Activated CD4-positive, alpha-beta T cell treated with anti-CD3 and anti-CD28 coated beads, Interleukin-2, Interleukin-6, amounts not matched to agents 100 ng/mL and 50 ng/mL, durations not matched to agents 16 hours and 8 hours (primary cell): ENCODE measurements at places on chromosomes 7 and 10.

- DNase-seq: no peak
These were observed 41.4 kb upstream of the SNX10 start for GRCh38 chr7:26250239-26250638.

DNA sequence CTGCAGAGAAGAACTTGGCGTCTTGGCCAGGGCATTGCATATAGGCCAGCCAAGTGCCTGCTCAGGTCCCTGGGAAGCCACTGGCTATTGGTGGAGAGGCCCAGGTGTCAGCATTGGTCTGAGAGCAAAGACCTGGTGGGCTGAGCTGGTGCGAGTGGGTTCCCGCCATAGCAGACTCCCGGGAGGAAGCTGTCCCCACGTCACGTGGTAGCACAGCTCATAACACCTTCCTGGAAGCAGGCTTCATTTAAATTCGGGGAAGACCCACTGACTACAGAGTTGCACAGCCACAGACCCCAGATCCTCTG, 130.5 kb downstream of the WDR37 start:
- DNase-seq: no peak

DNA sequence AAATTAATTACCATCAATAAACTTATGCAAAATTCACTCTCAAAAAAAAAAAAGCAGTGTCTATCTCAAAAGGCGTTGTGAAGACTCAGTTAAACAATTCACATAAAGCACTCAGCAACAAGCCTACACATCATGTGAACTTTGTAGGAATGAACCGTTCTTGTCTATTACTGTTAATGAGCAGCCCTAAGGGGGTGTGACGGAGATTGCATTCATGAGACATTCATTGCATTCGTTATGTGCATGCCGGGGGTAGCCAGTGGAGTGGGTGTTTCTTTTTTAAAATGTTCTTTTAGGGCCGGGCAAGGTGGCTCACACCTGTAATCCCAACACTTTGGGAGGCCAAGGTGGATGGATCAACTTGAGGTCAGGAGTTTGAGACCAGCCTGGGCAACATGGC, 193.0 kb downstream of the PRPF18 start:
- DNase-seq: no peak

DNA sequence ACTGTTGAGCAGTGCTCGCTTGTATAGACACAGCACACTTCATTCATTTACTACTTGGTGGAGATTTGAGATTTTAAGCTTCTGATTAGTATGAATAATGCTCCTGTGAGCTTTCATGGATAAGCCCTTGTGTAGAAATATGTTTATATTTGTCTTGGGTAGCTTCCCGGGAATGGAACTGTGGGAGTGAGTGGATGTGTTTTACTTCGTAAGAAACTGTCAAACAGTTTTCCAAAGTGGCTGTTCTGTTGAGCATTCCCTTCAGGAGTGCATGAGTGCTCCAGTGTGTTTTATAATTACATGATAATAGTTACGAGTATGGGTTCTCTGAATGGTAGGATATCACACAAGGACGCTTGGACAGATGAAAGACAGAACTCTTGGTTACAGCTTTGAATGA, 49.4 kb downstream of the VWC2 start:
- DNase-seq: no peak

DNA sequence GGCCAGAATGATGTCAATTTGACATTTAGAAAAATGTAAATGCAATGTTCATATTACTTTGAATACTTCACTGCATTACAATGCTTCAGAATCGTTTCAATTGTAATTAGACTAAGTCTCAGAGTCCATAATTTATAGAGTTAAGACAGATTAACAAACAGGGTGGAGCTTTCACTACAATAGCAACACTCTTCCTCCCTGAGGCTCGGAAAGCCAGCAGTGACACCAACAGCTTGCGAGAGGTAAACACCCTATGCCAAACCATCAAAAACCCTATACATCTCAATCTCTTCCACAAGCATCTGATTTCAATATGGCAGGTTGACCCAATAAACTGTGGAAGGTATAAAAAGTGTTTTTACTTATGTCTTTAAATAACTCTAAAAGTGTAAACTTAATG, 72.2 kb downstream of the DOCK4 start:
- DNase-seq: no peak

GRCh38 chr7:19915596-19915995, 142.2 kb upstream of the TMEM196 start:
- no peak for DNase-seq

DNA sequence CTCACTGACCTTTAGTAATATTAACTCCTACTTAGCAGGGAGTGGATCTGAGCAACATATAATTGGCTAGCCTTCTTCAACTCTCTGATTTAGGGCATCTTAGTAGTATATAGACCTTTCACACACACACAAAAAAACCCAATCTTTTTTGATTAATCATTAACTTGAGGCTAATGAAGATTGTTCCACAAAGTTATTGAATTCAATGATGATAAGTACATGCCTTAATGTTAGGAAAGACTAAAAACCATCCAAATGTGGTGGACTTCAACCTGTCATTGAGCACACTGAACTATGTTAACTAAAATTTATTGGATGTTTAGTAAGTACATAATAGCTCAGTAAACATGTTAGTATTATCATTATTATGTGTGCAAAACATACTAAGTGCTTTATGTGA, 179.4 kb upstream of the SLC25A13 start:
- no peak for DNase-seq

DNA sequence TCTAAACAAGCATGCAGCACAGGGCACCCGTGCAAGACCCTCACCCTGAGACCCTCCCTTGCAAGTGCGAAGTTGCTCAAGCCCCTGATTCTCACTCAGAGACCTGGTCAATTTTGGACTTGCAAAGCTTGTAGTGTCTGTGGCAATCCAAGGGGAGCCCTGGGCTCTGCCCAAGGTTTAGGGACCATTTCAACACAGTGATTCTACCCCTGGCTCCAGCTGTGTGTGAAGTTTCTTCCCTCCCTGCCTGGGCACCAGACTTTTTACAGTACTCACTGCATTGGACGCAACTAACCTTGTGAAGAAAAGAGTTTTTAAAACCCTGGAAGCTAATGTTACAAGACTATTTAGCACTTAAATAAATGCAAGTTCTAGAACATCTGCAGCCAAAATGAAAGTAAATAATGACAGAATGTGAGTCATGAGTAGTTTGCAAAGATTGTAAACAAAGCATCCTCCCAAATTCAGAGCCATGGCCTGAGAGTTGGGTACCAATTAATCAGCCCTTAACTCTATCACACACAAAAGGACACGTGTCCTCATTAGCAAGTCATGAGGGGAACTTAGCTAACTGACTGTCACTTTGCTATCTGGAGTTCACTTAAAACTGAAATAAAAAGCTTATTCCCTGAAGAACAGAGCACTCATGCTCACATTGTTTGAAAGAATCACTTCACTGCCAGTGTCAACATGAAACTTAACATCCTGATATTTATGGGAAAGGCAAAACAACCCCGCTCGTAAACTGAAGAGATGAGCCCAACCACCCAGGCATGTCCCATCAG, 48.1 kb downstream of the RGS10 start:
- no peak for DNase-seq

DNA sequence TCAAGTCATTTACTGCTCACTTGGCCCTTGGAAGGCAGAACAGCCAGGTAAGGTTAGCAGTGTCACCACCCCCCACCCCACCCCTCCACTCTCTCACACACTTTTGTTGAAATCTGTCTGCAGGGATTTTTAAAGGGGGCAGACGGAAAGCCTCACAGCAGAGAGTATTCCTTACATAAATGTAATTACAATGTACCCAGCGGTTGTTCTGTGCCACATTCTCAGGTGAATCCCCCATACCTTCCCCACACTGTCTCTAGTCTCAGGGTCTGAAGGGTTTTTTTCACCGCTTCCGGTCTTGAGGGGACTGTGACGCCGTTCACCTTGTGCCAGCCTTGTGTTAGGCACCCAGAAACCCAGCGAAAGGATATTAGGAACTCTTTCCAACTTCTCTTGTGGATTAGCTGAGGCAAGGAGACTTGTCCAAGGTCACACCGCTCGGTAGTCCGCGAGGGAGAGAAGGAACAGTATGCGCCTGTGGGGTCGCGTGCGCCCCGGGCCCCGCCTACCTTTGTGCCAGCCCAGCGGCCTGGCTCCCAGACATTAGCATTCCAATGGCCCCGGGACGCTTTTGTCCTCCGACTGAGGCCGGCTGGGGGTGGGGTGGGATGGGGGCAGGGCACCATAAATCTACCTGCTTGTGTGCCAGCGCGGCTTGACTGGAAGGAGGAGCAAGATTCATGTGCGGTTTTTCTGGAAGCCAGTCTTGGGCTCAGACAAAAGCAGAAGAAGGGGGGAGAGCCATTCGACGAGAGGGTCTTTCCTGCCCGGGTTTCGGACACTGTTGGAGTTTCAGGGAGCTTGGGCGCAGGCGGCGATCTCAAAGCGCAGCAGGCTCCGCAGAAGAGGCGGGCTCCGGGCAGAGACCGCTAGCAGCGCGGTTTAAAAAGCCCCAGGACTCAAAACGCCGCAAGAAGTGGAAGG, 4.5 kb downstream of the NEUROG3 start:
- DNase-seq: no peak

DNA sequence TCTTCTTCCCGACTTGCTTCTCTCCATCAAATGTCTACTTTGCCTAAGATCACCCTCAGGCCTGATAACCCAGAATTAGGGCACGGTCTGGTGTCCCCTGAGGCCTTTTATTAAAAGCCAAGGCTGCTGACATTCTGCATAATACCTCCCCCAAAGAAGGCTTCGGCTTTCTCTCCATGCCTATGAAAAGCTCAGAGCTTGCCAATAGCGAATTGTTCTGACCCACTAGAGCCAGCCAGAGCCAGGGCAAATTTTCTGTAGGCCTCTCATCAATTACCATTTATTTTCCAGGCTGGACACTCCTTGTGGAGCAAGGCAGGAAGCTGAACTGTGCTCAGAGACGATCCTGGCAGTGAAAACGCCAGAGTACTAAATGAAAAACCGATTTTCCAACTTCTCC, 64.3 kb upstream of the ADRB1 start:
- DNase-seq: no peak

DNA sequence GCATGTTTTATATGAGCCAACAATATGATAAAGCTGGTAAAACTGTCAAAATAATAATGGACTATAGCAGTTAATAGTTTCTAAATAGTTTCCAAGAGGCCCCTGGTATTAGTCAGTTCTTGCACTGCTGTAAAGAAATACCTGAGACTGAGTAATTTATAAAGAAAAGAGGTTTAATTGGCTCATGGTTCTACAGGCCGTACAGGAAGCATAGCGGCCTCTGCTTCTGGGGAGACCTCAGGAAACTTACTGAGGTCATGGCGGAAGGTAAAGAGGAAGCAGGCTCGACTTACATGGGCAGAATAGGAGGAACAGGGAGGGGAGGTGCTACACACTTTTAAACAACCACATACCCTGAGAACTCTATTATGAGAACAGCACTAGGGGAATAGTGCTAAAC, 104.6 kb downstream of the PPP1R9A start:
- no peak for DNase-seq

GRCh38 chr7:98729121-98729520, 112.0 kb downstream of the NPTX2 start:
- no peak for DNase-seq

GRCh38 chr10:119119400-119119799, 15.5 kb downstream of the DENND10 start:
- DNase-seq: no peak

DNA sequence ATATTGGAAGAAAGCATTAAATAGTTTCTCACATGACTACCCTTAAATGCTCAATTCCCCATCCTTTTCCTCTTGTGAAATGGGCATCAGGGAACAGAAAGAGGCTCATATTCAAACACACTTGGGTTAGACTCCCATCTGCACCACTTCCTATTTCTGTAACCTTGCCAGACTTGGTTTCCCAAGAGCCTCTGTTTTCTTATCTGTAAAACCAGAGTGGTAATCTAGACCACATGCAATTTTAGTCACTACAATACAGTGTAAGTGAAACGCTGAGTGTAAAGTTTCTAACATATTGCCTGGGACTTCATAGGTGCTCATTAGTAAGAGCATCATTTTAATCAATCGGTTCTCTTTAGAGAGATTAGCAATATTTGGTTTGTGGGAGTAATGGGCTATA, 136.3 kb downstream of the SORCS1 start:
- no peak for DNase-seq

DNA sequence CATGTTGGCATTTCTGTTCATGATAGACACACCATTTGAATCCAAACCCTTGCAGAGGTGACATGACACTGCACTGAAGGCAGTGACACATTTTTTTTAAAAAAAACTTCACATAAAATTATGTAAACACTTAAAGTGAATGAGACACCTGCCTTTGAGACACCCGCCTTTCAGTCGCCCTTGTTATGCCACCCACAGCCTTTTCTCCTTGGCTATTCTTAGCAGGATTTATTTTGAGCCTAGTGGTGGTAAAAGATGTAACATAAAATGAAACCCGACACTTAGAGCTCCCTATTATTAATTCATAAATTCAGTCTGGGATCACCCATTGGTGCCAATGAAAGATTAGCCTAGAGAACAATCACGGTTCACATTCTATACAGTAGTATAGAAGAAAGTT, 161.3 kb downstream of the DYNC1I1 start:
- DNase-seq: no peak

DNA sequence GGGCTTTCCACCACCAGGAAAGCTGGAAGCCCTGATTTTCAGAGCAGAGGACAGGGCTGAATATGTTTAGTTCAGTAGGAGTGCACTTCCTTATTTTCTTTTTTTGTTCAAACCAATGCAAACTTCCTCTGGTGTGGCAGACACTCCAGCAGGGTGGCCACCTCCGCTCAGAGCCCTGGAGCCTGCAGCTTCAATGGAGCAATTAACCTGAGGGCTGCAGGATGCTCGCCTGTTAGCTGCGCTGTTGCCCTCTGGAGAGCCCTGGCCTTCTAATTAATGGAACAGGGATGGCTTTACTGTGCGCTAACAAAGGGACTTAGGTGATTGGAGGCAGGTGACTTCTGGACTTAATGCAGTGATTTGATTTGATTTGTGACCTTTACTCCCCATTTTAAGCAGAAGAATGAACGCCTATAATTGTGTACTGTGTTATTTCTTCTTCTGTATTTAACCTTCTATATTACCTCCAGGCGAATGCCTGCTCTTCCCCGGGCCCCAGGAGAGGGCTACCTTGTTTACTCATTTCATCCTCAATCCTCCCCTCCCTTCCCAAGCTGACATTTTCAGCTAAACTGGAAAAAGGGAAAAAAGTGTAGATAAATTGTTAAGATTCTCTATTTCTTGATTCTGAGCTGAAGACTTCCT, 123.0 kb upstream of the CTBP2 start:
- DNase-seq: no peak

DNA sequence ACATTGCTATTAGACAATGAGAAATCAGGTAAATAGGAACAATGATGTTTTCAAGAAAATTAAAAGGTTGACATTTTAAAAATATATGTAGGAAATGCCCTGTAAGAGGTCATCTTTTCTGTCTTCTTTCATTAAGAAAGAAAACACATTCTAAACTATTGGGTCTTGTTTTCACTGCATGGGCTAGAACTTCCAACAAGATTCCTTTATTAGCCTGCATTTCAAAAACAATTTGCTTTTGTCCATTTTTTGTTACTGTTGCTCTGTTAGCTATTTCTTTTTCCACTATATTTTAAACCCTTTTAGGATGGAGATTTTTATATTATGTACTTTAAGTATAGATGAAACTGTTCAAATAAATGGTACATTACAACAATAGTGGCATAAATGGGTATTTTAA, 9.2 kb downstream of the REEP3 start:
- DNase-seq: no peak
